ENCODE measurements at places on chromosomes 4 and X.

- DNase-seq, result no peak
These were observed 23.2 kb upstream of the SMIM20 start for GRCh38 chr4:25890571-25891485.

DNA sequence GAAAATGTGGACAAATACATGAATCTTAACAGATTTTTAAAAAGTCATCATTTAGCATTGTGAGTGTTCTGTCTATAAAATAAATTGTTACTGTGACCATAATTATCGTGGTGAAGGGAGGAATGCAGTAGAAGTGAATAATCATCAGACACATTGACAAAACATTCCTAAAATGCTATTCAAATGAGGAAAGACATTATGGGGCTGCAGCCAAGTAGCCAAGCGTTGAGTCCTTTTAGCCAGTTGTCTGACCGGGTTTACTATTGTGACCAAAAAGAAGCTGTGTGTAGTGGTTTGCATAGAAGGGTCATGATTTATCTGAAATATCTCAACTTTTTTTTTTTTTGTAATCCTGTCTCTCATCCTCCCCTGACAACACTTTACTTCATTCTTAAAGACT, 19.5 kb downstream of the WWC2 start:
- no peak for DNase-seq

GRCh38 chr4:185573651-185574199, 38.4 kb upstream of the PDLIM3 start:
- no peak for DNase-seq

DNA sequence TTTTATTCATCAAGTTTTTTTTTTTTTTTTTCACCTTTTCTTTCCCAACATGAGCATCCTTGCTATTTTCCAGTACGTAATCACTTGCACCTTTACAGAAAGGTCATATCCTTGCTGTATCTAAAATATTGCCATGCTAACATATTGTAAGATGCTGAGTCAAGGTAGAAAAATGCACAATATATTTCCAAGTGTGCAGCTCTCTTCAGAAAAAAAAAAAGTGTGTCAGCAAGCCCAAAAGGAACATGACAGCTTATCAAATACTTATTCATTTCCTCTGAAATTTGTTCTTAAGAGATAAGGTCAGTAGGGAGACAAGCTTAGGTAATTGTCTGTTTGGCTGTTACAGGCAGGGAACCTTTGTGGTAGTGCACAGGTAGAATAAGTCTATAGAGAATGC, 27.0 kb downstream of the SH2D1A start:
- DNase-seq, result no peak
